Stimulated activated CD4-positive, alpha-beta T cell treated with anti-CD3 and anti-CD28 coated beads, Interleukin-1b, Interleukin-23, amount 100 ng/mL, for 48 hours (primary cell): ENCODE measurements at places on chromosomes 5 and 9.
A peak's percentile ranks its signal among the peaks of the same experiment; 100 is the strongest.

- DNase-seq: no peak
These were observed 37.4 kb downstream of the ELOVL7 start for GRCh38 chr5:60806591-60807243.

GRCh38 chr9:76887951-76888350, 18.0 kb downstream of the PRUNE2 start:
- no peak for DNase-seq

GRCh38 chr9:109926421-109926869, 146.4 kb downstream of the PALM2AKAP2 start:
- no peak for DNase-seq

GRCh38 chr5:124343451-124343867, 403.0 kb downstream of the ZNF608 start:
- DNase-seq: no peak

GRCh38 chr9:132018957-132019405, 60.7 kb downstream of the MED27 start:
- no peak for DNase-seq

DNA sequence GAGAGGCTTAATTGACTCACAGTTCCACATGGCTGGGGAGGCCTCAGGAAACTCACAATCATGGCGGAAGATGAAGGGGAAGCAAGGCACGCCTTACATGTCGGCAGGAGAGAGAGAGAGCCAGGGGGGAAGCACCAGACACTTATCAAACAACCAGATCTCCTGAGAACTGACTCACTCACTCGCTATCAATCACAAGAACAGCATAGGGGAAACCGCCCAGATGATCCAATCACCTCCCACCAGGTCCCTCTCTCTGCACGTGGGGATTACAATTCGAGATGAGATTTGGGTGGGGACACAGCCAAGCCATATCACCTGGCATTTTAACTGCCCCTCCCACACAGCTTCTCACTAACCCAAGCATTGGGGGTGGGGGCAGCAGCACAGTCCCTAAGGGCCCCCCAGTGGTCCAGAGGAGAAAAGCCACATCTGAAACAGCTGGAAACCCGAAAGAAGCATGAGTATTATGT, 76.1 kb upstream of the ASS1 start:
- peak; percentile 50 for DNase-seq

DNA sequence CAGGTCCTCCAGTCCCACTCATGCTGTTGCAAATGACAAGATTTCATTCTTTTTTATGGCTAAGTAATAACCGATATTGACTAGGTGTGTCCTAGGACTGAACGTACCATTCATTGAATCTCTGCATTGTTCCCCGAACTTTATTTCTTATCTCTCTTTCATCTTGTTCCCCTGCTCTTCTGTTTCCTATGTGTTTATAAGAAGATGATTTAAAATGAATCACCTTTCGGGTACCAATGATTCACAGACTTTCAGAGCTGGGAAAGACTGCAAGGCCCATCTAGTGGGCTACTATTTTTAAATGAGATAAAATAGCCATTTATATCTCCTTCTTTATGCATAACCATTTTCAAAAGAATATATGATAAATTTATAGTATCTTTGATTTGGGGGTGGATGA, 133.0 kb downstream of the CDH18 start:
- DNase-seq: no peak

- no peak for DNase-seq
These were observed 1.6 kb downstream of the PLK2 start for GRCh38 chr5:58458141-58458742.

DNA sequence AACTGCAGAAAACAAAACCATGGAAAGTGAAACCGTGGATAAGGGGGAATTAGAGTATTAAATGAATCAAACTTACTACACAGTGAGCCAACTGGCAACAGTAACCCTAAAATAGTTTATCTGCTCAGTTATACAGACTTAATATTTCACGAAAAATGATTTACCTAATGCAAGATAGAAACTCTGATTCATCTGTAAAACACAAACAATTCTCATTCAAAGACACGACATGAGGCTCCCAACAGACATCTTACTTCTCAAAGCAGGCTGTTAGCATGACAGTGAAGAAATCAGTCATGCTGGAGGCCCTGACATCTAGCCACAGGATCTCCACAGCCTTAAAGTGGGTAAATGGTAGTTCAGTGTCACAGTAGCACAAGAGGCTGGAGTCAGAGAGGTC, 131.2 kb downstream of the FBN2 start:
- no peak for DNase-seq

- no peak for DNase-seq
These were observed 218.9 kb downstream of the TMEM161B start for GRCh38 chr5:88049737-88050136.

DNA sequence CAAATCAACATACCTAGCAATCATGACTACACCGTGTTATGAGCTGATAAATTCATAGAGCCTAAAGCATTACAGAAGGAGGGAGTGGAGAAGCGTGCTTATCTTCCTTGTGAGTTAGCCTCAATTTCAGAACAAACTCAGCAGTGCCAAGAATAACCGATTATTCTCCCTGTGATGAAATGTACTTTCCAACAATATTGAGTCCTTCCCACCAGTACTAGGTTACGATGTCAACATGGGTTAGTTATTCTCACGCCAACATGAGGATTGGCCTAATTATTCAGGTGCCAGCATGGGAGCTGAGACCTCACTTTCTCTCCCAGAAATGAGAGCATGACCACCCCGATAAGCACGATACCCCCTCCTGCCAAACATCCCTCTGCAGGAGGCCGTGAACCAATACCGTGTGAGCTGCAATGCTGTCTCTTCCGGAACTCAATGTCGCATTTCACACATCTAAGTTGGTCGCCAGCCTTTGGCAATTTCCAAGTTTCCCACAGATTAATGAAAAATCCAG, 193.7 kb downstream of the ENC1 start:
- no peak for DNase-seq

DNA sequence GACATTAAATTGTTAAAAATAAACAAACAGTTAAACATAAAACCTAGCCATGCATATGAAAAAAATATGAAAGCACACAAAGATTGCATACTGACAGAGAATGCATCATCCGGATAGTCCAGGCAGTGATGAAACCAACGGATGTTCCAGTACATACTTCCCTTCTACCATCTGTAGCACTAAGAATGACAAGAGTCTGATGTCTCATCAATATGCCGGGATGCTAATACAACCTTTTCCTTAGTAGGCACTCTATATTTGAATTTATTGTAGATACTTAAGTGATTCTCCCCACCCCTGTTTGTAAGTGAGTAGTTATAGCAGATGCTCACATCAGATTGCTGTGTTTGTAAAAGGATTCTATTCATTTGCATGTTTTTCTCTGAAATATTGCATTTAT, 571.2 kb upstream of the WWC1 start:
- no peak for DNase-seq

DNA sequence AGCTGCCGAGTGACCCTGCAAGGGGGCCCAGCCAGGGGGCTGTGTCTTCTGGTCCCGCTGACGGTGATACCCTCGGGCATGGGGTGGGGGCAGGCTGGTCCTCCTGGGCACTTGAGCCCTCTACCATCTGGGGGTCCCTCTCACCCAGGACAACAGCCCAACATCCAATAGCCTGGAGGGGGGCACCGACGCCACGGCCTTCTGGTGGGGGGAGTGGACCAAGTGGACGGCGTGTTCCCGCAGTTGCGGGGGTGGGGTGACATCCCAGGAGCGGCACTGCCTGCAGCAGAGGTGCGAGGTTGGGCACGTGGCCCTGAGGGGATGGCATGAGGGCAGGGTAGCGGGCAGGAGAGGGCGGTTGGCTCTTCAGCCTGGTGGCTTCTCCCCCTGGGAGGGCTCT, 2.8 kb downstream of the ADAMTSL2 start:
- no peak for DNase-seq

- no peak for DNase-seq
These were observed 53.7 kb upstream of the EXOC3 start for GRCh38 chr5:389197-389821.

GRCh38 chr9:89314955-89315354, 3.3 kb upstream of the SECISBP2 start:
- DNase-seq: no peak

- DNase-seq: no peak
These were observed 126.5 kb upstream of the PAM start for GRCh38 chr5:102628441-102629175.

GRCh38 chr9:126053913-126054312, 272.7 kb upstream of the MVB12B start:
- DNase-seq: no peak

DNA sequence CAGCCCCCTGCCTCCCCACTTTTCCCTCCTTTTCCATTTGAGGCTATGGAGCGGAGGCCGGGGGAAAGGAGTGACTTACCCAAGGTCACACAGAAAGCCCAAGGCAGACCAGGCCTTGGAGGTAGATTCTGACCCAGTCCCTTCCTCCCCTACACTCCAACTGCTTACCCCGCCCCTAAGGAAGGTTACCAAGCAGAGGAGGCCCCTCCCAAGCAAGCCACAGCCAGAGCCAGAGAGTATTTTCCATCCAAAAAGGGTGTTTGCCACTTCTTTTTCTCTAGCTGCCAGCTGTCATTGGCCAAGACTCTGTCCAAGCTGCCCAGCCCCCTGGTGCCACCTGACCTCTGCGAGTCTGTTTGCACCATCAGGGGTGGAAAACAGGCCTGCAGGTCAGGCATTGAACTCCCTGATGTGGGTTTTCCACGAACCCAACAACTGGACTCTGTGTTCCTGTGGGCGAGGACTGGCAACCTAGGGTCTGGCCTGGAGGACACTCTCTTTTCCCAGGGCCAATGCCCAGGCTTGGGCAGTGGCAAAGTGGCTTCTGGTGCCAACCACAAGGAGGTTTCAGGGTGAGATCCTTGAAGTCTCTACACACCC, 6.3 kb upstream of the ASS1 start:
- DNase-seq: no peak

DNA sequence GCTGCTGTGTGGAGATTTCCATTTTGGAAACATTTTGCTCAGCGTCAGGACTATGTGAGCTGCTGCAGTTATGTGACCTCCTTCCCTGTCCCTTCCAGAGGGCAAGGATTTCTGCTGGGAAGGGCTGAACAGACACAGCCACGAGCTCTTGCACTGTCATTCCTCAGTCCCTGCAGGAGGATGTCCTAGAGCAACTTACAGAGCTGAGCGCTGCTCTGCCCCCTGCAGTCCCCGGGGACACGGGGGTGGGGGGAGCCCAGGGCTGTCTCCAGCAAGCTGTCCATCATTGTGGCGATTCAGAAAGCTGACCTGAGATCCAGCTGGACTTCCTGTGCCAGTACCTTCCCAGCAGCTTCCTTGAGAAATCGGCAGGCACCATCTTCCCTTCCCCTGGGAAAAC, 28.0 kb upstream of the MAP1B start:
- DNase-seq: no peak

DNA sequence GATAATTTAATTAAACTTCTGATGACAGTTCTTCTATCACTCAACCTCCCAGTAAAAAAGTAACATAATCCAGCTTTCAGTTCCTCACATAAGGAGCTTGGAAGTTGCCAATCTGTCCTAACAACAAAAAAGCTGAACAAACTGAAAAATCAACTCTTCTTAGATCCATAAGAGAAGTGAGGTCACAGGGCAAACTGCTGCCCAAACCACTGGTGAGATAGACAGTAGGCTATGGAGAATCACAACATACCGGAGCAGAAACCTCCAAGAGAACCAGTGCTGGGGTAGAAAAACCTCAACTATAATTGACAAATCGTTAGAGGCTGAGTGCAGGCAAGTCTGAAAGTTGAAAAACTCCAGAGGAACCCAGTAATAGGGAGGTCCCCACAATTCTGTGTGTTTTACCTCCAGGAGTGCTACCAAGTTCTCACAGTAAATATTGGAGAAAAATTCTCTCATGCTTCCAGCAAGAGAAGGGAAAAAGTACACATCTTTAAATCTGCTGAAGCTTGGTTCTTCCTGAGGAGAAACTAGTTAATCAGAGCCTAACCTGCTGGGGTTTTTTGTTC, 300.0 kb downstream of the PDE4D start:
- no peak for DNase-seq

DNA sequence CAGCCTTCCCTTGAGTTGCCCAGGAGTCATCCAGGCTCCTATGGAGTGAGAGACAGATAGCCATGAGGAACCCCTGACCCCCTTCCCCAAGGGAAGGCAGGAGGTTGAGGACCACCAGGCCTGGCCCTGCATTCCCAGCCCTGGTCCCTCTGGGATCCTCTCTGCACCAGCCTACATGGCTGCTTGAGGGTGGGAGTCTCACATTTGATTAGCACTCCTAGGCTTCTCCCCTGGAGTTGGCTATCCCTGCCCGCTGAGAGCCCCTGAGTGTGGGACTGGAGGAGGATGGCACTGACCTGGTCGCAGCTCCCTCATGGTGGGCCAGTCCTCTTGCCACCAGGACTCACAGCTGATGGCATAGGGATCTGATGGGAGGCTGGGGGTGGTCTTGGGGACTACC, 46.7 kb downstream of the SAR1B start:
- DNase-seq: no peak

- DNase-seq: no peak
These were observed 29.8 kb downstream of the SPIN1 start for GRCh38 chr9:88418025-88418424.

GRCh38 chr9:3244963-3245653, 280.7 kb downstream of the RFX3 start:
- DNase-seq: peak; percentile 4

DNA sequence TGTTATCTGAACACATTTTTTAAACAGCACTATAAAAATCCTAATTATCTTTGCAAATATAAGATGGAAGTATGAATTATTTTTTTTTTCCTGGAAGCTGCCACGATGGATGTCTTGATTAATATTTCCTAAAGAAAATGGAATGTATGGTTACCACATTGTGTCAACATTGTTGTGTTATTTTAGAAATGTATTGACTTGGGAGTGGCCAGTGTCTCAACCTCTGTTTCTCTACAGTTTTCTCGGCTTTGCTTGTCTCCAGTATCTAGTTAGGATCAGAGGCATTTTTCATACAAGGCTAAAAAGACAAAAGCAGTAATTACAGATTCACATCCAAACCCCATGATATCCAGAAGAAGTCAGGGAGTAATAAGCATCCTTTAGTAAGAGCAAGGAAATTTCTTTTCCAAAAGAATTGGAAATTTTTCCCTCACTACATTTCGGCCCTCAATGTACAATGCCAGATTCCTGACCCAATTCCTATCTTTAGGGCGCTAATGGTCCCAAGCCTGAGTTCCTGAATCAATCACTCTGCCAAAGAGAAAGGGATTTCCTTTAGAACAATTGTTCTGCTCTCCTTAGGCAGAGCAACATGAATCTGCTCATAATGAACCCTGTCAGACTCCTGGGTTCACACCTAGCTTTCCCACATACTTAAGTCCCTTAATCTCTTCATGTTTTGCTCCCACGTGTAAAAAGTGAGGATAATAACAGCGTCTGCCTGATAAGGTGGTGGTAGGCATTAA, 111.7 kb downstream of the EDIL3 start:
- DNase-seq: no peak

DNA sequence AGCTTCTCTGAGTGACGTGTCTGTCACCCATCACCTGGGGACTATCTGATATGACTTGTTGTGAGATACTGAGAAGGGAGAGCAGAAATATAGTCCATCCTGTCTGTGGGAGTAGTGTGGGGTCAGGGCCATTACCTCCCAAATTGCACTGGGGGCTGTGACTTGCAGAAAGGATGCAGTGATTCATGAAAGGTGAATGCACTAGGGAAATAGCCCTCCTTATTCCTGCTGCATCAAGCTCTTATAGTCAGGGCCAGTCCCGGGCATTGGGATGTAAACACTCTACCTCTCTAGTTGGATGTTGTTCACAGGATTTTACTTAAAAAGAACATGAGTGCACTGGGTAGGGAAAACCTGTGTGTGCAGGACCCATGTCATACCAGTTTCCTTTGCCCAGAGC, 124.8 kb downstream of the STK32A start:
- no peak for DNase-seq

GRCh38 chr5:189486-189885, 1.8 kb upstream of the LRRC14B start:
- DNase-seq: no peak

- DNase-seq: no peak
These were observed 234.2 kb upstream of the PPP1R2B start for GRCh38 chr5:156615901-156616300.
